ENCODE measurements at places on chromosomes 5 and 9. TPM values are rescaled to one million over a fixed set of nuclear protein-coding genes. Genes with fewer than 3 reads are reported as not detected.

GRCh38 chr5:121862801-121863200 lies 11.1 kb downstream of the FTMT start:
- ATAC-seq, result no peak

ADAMTS13 gene
- total RNA-seq, result 3.4 TPM

GRCh38 chr9:14281876-14282275 lies 32.1 kb downstream of the NFIB start:
- ATAC-seq, result no peak

CDKN2B gene
- 3.0 TPM for total RNA-seq

DNA sequence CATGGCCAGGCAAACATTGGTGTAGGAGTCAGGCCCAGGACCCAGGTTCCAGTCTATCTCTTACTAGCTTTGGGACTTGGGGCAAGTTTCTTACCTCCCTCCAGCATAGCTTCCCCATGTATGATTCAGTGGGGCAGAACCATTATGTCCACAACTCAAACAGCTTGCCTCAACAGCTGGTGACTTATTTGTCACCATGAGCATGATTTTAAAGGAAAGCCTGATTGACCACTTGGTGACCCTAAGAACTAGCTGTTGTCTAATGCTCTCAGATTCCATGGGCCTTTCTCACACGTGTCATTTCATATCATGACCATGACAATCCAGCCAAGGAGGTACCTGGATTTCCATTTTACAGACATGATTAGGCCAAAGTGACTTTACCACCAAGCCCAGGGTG lies 126.4 kb downstream of the TTLL11 start:
- ATAC-seq, result no peak

INPP5E gene
- 3.8 TPM for total RNA-seq

DNA sequence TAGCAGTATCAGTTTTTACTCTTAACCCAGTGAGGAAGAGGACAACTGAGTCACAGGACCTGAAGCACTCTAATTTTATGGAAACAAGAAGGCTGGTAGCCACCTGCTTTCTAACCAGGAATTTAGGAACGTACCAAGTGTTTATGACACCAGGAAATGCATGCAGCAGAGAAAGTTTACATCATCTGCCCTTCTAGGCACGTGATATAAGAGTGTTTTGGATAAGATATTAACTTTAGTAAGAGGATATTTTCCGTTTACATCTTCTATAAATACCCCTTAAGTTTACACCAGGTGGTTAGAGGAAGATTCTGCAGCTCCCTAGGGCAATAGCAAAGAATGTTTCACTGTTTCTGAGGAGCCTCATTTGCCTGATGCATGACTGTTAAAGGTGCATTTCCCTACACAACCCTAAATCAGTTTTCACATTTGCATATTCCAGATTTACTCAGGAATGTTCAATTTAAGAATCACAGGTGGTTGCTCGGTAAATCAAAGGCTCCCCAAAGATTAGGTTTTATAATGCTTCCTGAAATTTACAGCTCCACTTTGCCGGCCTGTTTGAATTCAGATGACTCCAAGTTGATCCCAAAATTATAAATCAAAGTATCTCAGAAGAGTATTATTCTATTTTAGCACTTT lies 1.8 kb downstream of the TSC1 start:
- ATAC-seq, result no peak

TYRP1 gene
- total RNA-seq, result 0.21 TPM

DNA sequence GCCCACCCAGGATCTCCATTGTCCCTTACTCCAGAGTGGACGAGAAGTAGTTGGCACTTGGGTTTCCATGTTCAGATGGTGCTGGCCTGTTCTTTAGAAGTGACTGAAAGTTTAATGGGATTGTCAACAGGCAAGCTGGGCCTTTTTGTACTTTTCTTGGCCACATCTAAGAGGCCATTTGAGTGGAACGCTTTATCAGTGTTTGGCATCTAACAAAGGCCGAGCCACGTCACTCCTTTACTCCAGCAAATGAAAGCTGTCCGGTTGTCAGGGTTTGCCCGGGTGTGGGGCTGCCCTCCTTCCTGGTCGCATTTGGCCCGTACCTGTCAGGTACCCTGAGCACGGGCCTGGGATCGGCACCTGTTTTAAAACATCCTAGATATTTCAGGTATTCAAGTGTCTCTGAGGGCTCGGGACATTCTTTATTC lies 71.5 kb downstream of the RCL1 start:
- no peak for ATAC-seq

PCA3 gene
- 2.7 TPM for total RNA-seq

QRFP gene
- total RNA-seq, result 0.56 TPM

ST6GALNAC6 gene
- 5.6 TPM for total RNA-seq

GRCh38 chr5:136062366-136063274 lies 33.8 kb downstream of the TGFBI start:
- ATAC-seq, result no peak

GRCh38 chr5:145497052-145497451 lies 338.1 kb downstream of the PRELID2 start:
- no peak for ATAC-seq

DNA sequence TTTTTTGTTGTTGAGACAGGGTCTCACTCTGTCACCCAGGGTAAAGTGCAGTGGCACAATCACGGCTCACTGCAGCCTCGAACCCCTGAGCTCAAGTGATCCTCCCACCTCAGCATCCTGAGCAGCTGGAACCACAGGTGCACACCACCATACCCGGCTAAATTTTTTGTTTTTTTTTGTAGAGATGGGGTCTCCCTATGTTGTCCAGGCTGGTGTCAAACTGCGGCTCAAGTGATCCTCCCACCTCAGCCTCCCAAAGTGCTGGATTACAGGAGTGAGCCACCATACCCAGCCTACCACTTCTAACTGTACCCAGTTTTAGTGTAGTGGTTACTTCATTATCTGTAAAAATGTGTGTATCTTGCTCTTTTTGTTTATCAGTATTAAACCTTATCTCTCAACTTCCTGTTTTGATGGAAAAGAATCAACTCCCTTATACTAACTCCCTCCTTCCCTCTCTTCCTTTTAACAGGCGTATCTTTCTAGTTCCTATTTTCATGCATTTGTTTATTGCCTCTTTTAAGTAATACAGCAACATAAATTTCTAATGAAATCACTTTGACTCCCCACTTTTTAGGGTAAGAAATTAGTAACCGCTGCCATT lies 33.1 kb downstream of the GRAMD2B start:
- no peak for ATAC-seq

AFF4 gene
- 73.5 TPM for total RNA-seq

- ATAC-seq, result peak; percentile 10
Observed at GRCh38 chr9:124297551-124297901, 39.8 kb downstream of the NEK6 start.

HAVCR1 gene
- total RNA-seq, result not detected

DNA sequence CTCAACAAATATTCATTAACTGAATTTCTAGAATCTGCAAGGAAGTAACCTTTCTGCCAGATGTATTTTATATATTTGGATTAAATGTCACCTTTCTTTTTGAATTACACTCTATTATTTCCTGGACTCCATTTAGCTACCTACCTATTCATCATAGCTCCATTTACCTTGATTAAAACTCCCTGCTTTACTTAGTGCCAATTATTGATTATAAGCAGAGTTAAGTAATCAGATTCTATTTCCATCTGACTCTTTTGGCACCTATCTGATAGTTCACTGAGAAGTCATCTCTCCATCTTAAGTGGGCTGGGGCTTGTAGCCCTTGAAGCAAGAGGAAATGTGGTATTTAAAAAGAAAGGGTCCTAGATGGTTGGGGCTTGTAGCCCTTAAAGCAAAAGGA lies 88.6 kb downstream of the TRPM3 start:
- no peak for ATAC-seq

DNA sequence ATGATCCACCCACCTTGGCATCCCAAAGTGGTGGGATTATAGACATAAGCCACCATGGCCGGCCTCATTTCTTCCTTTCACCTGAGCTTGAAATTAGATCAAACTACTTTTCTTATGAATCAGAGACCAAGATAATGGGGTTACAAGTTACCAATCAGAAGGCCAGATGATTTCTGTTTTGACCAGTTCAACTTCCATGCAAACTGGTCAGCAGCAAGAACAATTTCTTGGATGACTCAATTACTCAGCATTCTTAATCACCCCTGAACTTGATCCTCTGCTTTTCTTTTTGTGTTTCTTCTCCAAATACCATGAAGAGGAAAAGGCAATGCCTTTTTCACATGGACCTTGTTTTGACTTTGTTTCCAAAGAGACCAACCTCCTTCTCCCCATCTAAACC lies 10.0 kb upstream of the PLIN2 start:
- ATAC-seq, result no peak

RCL1 gene
- 25.7 TPM for total RNA-seq

Data from motor neuron (in vitro differentiated cells).